ENCODE measurements at places on chromosomes 13 and 19.

DNA sequence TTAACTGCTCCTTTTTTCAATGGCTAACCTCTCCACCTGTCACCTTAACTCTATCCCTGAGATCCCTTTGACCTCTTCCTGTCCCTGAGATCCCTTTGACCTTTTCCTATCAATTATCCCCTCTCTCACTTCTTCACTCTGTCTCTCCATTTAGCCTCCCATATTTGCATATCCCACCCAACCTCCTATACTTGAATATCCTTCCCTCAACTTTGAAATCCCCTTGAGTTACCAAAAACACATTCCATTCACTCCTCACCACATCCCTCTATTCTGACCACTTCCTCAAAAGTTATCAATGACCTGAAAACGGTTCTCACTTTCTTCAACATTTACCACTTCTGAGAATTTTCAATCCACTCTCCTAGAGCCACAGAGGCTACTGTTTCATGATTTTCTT, 3.0 kb downstream of the MYCBP2 start:
- DNase-seq = no peak

GRCh38 chr19:29366757-29367156, 153.8 kb upstream of the UQCRFS1 start:
- no peak for DNase-seq

GRCh38 chr19:47097396-47098201, 16.0 kb downstream of the ZC3H4 start:
- DNase-seq = no peak

GRCh38 chr19:46035986-46036743, 4.6 kb downstream of the IGFL4 start:
- no peak for DNase-seq

- no peak for DNase-seq
These were observed 1.5 kb downstream of the WIZ start for GRCh38 chr19:15448044-15448777.

DNA sequence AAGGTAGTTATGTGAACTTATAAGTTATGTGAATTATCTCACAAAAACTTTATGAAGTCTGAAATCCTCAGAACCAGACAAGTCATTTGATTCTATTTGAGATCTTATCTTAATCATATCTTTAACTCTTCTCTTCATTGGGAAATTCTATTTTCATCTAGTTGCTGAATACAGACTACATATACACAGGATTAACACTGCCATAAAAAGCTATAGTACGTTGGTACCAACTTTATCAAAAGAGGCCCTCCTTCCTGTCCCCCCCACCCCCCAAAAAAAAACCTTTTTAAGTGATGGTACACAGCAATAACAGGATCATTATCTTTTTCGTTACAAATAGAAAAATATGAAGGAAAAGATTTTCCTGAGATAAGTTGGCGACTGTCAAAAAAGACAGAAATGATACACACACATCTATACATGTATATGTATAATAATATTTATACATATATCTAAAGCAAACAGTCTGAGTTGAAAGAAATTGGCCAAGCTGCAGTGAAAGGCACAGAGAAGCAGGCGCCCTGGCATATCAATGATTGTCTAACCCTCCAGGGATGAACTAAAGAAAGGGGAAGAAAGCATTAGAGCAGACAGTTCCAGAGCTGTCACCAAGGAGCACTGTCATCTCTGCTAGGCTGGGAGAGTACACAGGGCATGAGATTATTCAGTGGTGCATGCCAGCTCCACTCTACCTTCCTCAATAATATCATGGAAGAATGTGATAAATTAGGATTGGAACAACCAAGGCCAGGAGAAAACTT, 116.7 kb downstream of the KLF12 start:
- no peak for DNase-seq

DNA sequence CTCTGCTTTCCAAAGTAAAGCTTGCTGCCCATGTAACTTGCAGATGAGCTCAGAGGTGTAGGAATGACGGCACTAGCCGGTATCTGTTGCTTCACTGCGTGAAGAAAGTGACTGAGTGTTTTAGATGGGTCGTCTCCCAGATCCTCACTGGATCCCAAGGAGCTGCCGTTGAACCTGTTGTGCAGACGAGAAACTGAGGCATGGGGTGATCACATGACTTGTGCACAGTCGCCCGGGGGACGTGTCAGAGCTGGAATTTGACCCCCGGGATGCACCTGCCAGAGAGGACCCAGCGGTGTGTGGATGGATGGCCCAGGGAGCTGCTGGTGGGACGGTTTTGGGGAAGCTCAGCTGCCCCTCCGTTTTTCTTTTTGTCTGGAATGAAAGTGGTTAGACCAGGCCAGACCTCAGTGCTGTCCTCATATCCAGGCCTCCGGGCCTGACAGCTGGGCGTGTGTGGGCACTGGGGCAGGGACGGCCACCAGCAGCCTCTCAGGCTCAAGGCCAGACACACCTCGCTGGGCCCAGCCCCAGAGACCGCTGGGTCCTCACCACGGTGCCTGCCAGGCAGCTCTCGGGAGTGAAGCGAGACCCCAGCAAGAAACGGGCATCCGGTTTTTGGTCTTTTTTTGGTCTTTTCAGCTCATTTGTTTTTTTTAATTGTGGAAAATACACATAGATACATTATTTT, 12.5 kb downstream of the ARID3A start:
- DNase-seq = no peak

DNA sequence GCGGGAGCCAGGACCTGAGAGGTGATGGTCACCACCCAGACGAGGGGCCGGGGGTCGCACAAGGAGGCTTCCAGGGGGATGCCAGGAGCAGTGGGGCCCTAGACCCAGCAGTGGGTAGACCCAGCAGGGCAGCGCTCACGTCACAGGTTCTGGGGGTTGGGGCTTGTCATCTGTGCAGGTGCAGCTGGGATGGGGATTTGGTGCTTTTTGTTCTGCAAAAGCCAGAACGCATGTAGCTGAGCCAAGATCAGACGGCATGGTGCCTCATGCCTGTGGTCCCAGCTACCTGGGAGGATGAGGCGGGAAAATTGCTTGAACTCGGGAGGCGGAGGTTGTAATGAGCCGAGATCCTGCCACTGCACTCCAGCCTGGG, 15.1 kb downstream of the CSNK1G2 start:
- no peak for DNase-seq

DNA sequence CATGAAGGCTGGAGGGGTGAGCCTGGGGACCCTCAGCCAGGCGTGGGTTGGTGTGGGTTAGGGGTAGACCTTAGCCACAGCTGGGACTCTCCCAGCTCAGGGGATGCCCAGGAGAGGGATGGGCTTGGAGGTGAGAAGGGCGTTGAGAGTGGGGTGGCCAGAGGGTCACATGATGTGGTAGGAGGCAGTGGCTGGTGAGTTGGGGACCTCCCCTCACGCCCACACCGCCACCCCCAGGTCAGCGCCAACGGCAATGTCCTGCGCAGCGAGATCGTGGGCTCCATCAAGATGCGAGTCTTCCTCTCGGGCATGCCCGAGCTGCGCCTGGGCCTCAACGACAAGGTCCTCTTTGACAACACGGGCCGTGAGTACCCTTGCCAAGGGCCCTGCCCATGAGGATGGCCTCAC, 28.5 kb downstream of the AP1M1 start:
- no peak for DNase-seq

DNA sequence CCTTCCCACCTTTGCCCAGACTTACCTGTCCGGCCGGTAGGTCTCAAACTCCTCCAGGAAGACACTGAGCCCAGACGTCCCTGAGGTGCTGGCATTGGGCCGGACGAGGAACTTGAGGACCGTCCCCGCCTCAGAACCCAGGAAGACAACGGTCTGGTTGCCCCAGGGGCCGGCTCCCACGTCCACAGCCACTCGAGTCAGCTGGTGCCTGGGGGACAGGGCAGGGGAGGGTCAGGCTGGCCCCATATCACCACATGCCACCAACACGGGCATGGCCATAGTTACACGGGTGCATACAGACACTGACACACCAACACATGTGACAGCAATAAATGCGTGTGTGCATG, 8.4 kb upstream of the LRG1 start:
- DNase-seq = no peak

GRCh38 chr19:10639836-10640235, 14.3 kb upstream of the ILF3 start:
- DNase-seq = no peak

DNA sequence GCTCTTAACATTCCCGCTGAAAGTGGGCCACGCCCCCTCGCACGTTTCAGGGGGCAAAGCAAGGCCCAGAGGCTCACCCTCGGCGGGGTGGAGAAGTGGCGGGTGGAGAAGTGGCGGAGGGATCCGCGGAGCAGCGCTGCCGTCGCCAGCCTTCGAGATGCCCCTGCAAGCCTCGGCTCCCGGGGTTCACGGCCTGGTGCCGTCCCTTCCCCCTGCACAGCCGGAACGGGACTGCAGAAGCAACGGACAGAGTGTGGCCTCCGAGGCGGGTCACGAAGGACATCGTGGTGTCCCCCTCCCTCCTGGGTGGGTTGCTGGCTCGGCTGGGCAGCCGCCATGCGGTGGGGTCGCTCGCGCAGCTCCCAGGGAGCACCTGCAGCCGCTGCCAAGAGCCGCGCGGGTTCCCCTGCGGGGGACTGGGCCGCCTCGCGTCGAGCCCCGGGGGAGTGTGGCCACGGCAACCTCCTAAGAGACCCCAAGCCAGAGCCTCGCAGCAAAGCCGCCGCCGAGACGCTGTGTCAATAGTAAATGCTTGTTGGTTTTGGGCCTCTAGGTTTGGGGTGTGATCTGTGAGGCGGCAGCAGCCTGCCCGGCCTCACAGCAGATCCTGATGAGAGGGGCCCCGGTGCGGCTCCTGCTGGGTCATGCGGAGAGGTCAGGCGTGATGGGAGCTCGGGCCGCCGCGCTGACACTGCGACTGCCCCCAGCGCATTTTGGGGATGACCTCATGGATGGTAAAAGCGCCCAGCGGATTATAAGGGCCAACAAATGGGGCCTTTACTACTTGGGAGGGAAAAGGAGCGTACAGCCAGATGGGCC, 5.5 kb downstream of the TPGS1 start:
- DNase-seq = no peak

- no peak for DNase-seq
These were observed 19.8 kb downstream of the UGGT2 start for GRCh38 chr13:96033220-96034015.

GRCh38 chr13:23771552-23771951, 117.6 kb downstream of the MIPEP start:
- DNase-seq = no peak

DNA sequence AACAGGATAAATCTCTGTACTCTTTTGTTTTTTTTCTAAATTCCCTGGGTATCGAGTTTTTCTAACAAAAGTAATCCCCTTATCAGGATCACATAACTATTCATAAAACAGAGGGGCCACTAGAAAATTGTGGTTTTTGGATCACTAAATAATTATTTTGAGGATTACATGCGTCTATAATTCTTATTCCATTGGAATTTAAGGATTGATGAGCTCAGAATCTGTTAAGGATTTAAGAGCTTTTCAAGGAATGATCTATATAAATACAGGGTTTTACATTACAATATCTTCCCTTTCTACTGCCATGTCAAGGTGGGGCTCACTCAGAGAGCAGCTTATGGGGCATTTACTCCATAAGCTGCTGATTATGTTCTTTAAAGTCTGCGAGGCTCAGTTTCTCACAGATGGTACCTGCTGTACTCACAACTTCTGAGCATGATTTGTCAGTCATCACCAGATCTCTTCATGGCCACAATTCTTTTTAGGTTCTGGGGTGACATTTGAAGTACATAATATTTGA, 449.8 kb downstream of the PCDH17 start:
- no peak for DNase-seq

- no peak for DNase-seq
These were observed 14.0 kb downstream of the CD70 start for GRCh38 chr19:6576869-6577475.

DNA sequence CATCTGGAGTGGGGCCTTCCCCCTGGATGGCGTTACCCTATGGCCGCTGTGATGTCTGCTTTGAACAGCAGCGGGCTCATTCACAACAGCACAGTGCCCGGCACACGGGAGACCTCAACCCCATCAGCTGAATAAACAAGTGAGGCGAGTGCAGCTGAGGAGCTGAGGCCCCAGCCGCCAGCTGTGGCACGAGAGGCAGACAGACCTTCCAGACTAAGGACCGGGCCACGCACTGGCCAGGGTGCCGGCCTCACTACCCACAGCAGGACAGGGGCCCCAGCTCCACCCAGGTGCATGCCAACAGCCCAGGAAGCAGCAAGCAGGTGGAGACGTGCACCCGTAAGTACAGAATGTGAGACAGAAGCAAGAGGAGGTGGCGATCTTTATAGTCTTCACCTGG, 39.6 kb downstream of the STK24 start:
- DNase-seq = no peak

DNA sequence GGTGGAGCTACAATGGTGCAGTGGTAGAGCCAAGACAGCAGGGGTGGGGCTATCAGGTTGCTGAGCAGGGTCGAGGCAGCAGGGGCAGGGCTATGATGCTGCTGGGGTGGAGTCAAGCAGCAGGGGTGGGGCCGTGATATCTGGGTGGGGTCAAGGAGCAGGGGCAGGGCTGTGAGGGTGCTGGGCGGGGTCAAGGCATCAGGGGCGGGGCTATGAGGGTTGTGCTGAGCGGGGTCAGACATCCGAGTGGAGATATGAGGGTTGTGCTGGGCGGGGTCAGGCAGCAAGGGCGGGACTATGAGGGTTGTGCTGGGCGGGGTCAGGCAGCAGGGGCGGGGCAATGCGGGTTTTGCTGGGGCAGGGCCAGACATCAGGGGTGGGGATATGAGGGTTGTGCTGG, 14.7 kb downstream of the HCN2 start:
- DNase-seq = no peak

DNA sequence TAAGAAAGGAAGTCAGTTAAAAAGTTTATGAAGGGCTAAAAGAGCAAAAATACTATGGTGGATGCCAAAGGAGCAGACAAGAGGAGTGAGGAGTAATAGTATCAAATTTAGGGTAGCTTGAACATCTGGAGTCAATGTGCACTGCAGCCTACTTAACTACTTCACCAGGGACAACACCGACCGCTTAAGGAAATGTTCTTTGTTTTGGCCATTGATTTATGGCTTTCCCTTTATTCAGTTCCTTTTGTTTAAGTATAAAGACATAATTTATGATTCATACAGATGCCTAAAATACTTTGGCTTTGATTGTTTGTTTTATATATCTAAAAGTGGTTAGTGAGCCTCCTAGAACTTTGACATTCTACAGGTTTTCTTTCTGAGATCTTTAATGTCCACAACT, 276.3 kb upstream of the PRR20A start:
- no peak for DNase-seq

DNA sequence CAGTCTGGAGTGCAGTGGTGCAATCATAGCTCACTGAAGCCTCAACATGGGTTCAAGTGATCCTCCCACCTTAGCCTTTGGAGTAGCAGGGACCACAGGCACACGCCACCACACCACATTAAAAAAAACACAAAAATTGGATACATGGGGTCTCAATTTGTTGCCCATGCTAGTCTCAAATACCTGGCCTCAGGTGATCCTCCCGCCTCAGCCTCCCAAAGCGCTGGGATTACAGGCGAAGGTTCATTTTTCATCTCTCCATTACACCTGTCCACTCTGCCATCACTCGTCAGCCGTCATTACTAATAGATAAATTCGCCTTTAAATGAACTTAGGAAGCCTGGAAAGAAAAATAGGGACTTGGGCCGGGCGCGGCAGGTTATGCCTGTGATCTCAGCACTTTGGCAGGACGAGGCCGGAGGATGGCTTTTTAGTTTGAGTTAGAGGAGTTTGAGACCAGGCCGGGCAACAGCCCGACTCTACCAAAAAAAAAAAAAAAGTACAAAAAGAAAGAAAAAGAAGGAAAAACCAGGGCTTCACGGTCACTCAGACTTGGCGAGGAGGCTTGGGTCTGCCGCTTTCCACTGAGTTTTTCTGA, 685 bp upstream of the SUPT5H start:
- DNase-seq = no peak
